ENCODE measurements at places on chromosomes 12 and 14.

DNA sequence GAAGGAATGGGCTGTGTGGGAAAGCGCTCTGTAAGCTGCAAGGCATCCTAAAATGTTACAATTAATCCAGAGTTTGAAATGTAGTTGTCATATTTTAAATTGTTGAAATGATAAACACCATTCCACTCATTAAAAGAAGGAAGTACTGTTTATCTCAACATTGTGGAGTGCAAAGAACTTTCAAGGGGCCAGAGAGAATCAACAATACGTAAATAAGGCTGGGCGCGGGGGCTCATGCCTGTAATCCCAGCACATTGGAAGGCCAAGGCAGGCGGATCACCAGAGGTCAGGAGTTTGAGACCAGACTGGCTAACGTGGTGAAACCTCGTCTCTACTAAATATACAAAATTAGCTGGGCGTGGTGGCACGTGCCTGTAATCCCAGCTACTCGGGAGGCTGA is 24.5 kb downstream of the NR1H4 start:
- DNase-seq: no peak

DNA sequence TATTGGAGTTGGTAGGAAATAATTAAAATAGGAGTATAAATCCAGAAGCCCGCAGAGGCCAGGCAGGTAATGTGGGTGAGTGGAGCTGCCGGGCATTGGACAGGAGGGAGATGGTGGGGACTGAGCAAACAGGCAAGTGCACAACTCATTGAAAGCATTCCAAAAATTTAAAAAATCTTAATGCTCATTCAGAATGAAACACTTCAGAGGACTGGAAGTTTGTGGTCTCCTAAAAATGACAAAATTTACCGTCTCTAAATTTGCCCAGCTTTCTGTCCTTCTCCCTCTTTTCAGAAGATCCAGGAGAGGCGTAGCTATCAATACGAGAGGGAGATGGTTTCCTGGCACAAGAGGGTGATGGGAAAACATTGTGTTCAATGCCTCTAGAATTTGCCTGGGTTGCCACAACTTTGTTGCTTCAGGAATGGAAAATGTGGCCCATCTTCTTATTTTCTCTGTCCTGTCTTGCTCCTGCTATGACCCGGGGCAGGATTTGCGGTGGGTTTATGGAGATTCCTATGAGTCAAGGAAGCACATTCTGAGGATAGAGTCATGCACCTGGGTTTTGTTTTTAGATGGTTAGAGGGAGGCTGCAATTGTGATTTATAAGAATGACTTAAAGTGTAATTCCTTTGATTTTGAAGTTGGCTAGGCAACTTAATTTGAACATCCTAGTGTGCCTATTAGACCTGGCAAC is 72.2 kb downstream of the BORCS5 start:
- DNase-seq: no peak

GRCh38 chr12:49335118-49335954 is 1.7 kb downstream of the C1QL4 start:
- no peak for DNase-seq

DNA sequence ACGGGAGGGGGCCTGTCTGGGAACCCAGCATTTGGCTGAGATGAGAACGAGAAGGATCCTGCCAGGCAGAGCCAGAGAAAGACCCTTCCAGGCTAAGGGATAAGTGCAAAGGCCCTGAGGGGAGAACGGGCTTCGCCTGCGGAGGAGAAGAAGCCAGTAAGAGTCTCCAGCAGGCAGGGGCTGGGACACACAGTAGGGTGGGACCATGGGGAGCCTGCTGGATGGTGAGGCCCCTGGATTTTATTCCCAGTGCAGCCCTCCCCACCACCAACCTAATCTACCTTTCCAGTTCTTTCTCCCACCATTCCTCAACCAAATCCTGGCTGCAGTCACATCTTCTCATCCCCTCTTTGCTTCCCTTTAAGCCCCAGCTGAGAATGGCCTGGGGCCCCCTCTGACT is 12.6 kb downstream of the RAPGEF3 start:
- DNase-seq: no peak

GRCh38 chr14:58746261-58746660 is 108.5 kb downstream of the DACT1 start:
- no peak for DNase-seq

DNA sequence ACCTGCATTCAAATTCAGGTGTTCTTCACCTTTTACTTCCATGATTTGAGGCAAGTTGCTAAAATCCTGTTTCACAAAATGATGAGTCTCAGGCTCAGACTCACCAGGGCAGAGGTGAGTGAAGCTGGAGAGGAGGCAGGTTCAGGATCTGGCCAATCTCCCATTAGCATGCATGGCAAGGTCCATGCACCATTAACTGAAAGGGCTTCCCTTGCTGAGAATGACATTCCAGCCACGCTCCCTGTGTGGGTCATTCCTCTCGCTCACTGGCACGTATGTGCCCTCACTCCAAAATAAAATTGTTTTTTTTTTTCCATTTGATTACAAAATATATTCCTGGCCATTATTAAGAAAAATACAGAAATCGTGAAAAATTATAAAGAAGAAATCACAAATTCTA is 257.6 kb downstream of the C12orf75 start:
- DNase-seq: no peak

- DNase-seq: no peak
These were observed 231.2 kb downstream of the VRK1 start for GRCh38 chr14:97028382-97028781.

DNA sequence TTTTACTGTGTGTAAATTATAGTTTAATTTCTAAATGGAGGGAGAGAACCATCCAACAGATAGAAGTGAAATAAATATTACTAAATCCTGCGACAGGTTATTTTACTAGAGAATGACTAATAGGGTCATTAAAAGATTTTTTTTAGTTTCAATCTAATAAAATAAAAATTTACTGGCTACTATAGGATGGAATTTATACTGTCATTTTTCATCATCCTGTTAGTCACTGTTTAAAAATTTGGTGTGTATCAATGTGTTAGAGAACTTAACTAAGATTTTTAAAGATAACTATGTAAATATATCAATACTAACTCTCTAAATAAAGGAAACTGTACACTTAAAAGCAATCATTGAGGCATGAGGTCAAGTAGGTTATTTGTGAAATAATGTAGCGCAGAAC is 41.1 kb upstream of the CDKN3 start:
- DNase-seq: no peak

DNA sequence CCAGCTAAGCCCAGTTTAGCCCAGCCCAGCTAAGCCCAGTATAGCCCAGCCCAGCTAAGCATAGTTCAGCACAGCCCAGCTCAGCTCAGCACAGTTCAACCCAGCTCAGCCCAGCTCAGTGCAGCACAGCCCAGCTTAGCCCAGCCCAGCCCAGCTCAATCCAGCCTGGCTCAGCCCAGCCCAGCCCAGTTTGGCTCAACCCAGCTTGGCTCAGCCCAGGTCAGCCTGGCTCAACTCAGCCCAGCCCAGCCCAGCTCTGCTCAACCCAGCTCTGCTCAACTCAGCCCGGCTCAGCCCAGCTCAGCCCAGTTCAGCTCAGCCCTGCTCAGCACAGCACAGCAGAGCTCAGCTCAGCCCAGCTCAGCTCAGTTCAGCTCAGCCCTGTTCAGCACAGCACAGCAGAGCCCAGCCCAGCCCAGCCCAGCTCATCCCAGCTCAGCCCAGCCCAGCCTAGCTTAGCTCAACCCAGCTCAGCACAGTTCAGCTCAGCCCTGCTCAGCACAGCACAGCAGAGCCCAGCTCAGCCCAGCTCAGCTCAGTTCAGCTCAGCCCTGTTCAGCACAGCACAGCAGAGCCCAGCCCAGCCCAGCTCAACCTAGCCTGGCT is 330.9 kb downstream of the TMEM121 start:
- DNase-seq: no peak

DNA sequence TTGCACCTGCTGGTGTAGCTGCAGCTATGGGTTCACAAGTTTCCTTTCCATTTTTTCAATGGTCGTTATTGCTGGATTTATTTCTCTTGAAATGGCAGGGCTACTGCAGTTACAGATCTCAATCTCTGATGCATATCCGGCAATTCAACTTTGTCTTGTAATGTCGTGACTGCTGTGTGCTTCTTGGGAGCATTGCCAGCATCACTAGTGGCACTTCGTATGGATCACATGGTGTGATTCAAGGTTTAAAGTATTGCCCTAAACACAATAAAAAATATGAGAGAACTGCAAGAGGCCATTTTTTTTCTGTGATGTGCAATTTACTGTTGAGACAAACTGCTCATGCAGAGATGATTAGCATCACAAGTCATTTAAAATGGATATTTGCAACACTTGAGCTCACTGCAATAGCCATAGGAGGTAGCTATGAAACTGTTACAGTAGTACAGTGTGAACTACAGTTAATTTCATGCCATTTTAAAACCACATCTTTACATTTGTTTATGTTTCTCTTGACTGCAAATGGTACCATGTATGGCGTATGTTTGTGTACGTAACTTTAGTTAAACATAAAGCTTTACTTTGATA is 217.4 kb upstream of the PDE3A start:
- no peak for DNase-seq

GRCh38 chr14:97788364-97788763 is 991.2 kb downstream of the VRK1 start:
- no peak for DNase-seq

DNA sequence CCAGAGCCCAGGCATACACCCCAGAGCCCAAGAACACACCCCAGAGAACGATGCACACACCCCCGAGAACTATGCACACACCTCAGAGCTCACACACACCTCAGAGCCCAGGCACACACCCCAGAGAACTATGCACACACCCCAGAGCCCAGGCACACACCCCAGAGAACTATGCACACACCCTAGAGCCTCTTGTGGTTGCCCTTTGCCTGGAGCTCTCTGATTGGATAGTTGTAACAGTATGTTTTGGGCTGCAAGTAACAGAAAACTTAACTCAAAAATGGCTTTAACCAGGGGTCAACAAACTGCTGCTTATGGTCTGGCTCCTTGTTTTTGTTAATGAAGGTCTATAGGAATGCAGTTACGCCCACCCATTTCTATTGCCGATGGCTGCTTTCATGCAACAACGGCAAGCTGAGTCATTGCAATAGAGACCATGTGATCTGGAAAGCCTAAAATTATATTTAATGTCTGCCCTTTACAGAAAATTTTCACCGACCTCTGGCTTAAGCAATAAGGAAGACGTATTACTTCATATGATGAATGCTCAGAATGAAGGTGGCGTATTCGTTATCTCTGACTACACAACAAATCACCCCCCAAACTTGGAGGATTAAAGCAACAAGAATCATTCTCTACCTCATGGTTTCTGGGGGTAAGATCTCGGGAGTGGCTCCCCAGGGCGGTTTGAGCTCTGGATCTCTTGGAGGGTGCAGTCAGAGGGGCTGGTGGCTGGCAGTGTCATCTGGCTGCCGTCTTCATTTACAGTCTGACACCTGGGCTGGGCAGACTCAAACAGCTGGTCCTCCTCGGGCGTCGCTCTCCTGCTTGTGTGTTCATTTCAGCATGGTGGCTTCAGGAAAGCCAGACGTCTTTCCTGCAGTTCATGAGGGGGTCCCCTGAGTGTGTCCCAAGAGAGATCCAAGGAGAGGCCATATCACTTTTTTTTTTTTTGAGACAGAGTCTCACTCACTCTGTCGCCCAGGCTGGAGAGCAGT is 66.3 kb upstream of the NCOR2 start:
- no peak for DNase-seq

- DNase-seq: no peak
These were observed 75.1 kb upstream of the ST8SIA1 start for GRCh38 chr12:22409377-22410164.

- DNase-seq: no peak
These were observed 788.4 kb downstream of the SLC6A15 start for GRCh38 chr12:84124211-84124610.

- no peak for DNase-seq
These were observed 78.8 kb downstream of the KCNMB4 start for GRCh38 chr12:70444903-70445302.

DNA sequence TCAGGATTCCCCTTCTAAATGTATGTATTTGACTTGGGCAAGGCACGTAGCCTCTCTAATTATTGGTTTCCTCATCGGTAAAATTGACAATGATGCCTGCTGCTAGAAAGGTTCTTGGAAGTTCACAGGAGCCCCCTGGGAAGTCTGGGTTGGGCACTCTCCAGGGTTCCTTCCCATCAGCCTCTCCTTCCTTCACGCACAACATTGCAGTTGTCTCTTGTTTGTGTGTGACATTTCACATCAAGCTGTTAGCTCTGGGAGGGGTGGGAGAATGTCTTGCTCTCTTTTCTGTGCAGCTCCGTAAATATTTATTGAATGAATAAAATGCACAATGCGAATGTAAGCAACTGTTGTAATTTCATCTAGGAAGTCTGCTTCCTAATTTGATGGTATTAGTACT is 153.2 kb upstream of the PRICKLE1 start:
- DNase-seq: no peak

GRCh38 chr14:63840981-63841380 is 11.8 kb upstream of the SYNE2 start:
- no peak for DNase-seq

DNA sequence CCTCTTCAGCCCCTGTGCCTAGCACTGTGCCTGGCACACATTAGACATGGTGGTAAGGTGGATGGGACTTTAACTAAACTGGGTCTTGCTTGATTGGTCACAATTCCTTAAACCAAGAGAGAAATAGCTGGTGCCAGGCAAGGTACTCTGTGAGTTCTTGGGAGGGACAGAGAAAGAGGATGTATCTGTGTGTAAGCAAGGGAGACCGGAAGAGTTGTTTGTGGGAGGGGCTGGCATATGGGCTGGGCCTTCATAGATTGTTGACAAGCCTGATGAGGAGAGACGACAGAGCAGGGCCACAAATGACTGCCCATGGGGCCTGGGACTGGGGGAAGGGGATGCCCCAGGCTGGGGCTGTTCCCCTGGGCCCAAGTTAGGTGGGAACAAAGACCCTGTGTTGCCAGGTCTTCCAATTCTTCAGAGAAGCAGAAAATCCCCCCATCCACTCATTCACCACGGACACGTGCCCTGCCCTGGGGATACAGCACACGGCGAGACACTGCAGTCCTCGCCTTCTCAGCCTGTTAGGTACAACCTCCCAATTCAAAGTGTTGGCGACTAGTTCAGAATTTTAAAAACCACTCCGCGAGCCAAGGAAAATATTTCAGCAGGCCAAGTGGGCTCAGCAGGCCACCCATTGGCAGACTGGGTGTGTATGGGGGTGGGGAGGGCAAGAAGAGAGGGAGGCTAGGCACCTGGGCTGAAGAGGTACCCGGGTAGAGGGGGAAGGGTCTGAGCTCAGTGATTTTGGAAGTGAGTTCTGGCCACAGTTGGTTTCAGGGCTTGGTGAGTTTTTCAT is 11.4 kb upstream of the CYP46A1 start:
- DNase-seq: no peak
